ENCODE measurements at places on chromosomes 4 and X.

- no peak for DNase-seq
These were observed 453.1 kb downstream of the TRAM1L1 start for GRCh38 chr4:116632269-116632668.

- no peak for DNase-seq
These were observed 128.5 kb downstream of the ATG4A start for GRCh38 chrX:108219949-108220601.

- no peak for DNase-seq
These were observed 112.6 kb upstream of the FAM9A start for GRCh38 chrX:8913655-8914409.

- DNase-seq, result no peak
These were observed 21.9 kb upstream of the ETDC start for GRCh38 chrX:135287266-135287823.

DNA sequence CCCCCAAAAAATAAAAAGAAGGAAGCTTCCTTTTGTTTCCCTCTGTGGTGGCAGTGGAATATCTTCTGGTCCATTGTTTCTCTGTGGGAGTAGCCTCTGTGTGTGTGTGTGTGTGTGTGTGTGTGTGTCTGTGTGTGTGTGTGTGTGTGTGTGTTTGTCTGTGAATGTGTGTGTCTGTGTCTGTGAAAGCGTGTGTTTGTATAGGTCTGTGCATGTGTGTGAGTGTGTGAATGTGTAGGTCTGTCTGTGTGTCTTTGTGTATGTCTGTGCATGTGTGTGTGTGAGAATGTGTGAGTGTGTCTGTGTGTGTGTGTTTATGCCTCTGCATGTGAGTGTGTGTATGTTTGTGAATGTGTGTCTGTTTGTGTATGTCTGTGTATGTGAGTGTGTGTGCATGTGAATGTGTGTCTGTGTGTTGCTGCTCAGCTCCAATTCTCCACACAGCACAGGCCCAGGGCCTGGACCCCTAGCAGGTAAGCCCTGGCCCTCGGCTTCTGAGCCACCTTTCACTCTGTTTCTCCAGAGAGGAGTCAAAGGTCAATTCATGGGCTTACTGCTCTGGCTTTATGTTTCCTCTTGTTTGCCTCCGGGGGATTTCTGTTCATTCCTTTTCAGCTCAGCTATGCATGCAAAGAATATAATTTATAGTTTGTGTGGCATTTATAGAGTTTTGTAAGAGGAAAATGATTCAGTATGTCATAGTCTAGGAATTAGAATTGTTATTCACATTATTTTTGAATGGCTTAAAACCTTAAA is 89.8 kb downstream of the UCHL1 start:
- no peak for DNase-seq

GRCh38 chr4:124934916-124935315 is 222.4 kb upstream of the ANKRD50 start:
- DNase-seq, result no peak

DNA sequence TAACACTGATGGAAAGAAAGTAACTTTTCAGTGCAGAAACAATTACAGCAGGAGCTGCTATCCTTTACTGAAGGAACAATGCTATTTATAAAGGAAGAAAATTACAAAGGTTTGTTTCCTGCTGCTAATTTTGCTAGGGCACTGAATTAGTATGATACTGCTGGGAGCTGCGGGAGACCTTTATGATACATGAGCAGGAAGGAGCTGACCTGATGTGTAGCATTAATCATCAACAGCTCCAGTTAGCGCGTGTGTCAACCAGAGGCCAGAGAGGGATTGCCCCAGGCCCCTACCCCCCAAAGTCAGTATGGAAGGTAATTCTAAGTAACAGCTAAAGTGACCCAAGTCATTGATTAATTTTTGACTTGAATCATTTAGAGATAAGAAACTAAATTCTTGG is 728.9 kb downstream of the PCDH18 start:
- no peak for DNase-seq

DNA sequence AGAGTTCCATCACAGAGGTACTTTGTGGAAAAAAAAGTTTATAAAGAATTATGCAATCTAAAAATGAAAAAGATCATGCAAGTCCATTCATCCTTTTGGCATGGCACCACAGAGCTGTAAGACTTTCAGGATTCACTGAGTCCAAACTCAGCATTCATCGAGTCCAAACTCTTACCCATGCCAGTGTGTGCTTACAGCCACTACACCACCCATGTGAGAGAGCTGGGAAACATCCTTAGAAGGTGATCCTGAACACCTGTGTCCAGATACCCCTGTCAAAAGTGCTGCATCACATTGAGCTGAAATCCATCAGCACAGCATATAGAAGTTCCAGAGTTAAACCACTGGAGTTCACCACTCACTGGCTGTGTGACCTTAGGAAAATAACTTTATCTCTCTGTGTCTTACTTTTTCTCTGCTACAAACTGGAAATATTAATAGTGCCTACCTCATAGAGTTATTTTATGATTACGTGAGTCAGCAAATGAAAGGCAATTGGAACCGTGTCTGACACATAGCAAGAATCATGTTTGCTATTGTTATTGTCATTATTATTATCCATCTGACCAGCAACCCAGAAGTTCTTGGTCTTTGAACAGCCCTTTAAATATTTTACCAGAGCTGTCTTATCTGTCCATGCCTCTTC is 115.0 kb upstream of the FTHL17 start:
- DNase-seq, result no peak

DNA sequence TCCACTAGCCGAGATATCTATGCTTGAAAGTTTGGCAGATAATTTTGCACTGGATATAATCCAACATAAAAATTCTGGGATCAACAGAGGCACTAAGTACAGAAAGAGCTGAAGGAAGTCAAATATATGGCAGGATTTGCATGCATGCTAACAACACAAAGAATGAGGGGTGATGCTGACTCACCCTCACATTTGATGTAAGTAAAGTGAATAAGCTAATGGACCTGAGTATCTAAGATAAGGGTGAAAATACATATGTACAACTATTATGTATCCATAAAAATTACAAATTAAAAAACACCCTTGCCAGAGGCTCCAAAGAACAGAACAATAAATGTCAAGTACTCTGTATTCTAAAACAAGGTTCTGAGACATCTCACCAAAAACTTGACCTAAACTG is 63.8 kb upstream of the PRDX4 start:
- DNase-seq, result no peak
